Amniotic stem cell (primary cell): ENCODE measurements at places on chromosomes 1 and 21.

- DNase-seq: no peak
Observed at GRCh38 chr1:150006881-150007421, 3.6 kb downstream of the OTUD7B start.

- peak; percentile 15 for DNase-seq
Observed at GRCh38 chr1:175132436-175132835, 60.1 kb downstream of the KIAA0040 start.

GRCh38 chr1:97610102-97610501 lies 310.7 kb downstream of the DPYD start:
- no peak for DNase-seq

GRCh38 chr1:25343872-25344271 lies 5.7 kb downstream of the TMEM50A start:
- DNase-seq: no peak

GRCh38 chr1:231964241-231964640 lies 337.7 kb downstream of the DISC1 start:
- DNase-seq: no peak

- DNase-seq: no peak
Observed at GRCh38 chr1:201742476-201742875, 86.5 kb upstream of the IPO9 start.

DNA sequence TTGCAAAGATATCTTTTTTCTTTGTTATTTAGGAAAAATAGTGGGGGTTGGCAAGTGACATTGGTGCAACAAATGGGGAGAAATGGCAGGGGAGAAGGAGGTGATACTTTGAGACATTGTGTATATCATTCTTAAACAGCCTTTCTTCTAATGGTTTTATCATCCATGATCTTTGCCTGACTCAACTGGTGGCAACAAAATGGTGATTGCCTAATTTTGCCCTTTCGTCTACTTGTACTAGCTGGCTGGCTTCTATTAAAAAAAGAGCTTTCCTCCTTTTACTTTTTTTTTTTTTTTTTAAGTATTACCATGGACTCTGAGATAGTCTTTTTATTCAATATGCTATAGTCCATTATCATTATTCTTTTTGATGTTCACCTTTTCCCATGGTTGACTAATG lies 27.7 kb downstream of the DESI2 start:
- no peak for DNase-seq

- DNase-seq: no peak
Observed at GRCh38 chr1:44002606-44003157, 11.3 kb downstream of the CCDC24 start.

GRCh38 chr1:180116964-180117763 lies 37.5 kb upstream of the QSOX1 start:
- no peak for DNase-seq

DNA sequence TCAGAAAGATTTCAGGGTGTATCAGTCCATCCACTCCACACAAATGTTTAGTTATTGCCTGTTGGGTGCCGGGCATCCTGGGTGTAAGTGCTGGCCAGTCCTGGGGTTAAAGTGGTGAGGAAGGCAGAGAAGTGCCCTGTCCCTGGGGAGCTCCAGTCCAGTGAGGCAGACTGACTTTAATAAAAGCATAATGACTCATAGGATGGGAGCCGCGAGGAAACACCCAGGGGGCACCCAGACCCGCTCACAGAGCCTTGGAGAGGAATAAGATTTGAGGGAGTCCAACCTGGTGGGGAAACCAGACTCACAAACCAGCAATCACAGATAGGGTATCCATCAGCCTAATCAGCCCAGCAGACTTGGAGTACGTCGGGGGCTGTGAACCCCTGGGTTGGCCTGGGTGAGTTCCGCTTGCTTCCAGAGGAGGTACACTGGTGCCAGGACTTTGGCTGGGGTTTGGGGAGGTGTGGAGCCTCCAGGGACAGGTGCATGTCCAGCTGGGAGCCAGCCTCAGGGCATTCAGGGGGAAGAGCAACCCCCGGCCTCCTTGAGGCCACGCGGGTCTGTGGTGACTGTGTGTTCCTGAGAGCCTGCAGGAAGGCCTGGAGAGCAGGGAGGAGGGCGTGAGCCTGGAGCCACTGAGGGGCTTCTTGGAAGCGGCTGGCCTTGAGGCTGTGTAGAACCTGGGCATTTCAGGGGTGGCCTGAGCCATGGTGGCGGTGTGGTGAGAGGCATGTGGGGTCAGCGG lies 3.7 kb downstream of the PEAR1 start:
- peak; percentile 71 for DNase-seq

DNA sequence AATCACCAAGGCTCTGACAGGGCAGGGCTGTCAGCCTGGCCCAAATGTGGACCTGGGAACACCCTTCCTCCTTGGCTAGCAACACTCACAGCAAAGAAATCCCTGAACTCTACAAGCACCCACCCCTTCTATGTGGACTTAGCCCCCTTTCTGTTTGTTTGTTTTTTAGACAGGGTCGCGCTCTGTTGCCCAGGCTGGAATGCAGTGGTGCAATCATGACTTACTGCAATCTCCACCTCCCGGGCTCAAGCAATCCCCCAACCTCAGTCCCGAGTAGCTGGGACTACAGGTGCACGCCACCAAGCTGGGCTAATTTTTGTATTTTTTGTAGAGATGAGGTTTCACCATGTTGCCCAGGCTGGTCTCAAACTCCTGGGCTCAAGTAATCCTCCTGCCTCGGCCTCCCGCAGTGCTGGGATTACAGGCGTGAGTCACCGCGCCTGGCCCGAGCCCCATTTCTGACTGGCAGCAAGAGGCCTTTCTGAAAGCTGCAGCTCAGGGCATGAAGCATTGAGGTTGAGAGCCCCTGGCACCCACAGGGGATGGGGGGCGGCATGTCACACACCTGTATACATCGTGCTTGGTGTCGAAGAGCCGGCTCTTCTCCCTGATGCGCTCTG lies 16.2 kb downstream of the RIPK4 start:
- no peak for DNase-seq

- no peak for DNase-seq
Observed at GRCh38 chr1:234555390-234556024, 54.5 kb downstream of the IRF2BP2 start.

DNA sequence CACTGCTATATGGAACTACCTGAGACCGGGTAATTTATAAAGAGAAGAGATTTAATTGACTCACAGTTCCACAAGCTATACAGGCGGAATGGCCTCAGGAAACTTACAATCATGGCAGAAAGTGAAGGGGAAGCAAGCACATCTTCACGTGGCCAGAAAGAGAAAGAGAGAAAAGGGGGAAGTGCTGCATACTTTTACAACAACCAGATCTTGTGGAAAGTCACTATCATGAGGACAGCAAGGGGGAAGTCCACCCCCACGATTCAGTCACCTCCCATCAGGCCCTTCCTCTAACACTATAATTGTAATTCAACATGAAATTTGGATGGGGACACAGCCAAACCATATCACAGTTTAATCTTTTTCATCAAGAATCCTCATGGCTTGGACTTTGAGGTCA lies 339.2 kb upstream of the AJAP1 start:
- DNase-seq: no peak

DNA sequence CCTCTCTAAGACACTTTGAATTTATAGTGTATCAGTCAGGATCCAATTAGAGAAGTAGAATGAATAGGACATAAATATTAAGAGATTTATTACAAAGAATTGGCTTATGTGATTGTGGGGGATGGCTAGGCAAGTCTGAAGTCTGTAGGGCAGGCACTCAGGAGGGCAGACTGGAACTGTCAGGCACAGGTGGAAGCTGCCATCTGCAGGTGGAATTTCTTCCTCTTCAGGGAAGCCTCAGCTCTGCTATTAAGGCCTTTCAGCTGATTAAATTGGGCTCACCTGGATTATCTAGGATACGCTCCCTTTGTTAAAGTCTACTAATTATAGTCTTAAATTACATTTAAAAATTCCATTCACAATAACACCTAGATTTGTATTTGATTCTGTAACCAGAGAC lies 92.0 kb upstream of the HAO2 start:
- DNase-seq: no peak

GRCh38 chr21:42337830-42338728 lies 12.7 kb downstream of the TFF2 start:
- DNase-seq: no peak

DNA sequence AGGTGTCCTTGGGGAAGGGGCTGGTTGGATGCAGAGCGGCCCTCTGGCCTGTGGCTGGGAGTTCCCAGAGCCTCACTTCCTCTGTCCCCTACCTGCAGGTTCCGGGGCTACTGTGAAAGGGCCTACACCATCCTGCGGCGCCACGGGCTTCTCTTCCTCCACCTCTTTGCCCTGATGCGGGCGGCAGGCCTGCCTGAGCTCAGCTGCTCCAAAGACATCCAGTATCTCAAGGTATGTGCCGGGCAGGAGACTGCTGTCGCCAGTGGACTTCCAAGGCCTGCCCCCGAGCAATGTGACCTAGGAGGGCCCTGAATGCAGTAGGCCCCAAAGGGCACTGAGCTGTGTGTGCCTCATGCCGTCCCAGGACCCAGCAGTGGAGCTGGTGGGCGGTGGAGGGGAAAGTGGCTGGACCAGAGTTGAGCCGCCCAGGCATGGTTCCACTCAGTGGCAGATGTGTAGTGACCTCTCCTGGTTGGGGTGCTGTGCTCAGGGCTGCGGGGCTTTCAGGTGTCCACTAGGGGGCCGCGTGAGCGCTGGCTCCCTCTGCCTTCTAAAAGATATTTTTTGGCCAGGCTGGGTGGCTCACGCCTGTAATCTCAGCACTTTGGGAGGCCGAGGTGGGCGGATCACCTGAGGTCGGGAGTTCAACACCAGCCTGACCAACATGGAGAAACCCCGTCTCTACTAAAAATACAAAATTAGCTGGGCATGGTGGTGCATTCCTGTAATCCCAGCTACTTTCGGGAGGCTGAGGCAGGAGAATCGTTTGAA lies 73.4 kb downstream of the PIK3CD start:
- DNase-seq: no peak

- no peak for DNase-seq
Observed at GRCh38 chr1:41866285-41866684, 52.4 kb downstream of the HIVEP3 start.

GRCh38 chr1:154481053-154481452 lies 21.0 kb upstream of the TDRD10 start:
- DNase-seq: no peak

DNA sequence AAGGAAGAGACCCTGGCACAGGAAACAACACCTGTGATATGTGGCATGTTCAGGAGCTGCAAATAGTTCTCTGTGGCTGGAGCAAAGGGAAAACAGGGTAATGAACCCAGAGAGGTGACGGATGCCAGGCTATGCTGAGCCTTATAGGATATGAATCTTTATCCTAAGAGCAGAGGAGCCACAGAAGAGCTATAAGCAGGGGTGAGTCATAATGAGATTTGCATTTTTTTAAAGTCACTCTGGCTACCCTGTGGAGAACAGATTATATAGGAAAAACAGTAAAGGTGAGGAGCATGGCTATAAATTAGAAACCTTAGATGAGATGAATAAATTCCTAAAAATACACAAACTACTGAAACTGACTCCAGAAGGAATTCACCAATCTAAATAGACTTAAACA lies 12.8 kb upstream of the MPL start:
- DNase-seq: no peak

- no peak for DNase-seq
Observed at GRCh38 chr21:34887105-34887442, 162.0 kb downstream of the RUNX1 start.

DNA sequence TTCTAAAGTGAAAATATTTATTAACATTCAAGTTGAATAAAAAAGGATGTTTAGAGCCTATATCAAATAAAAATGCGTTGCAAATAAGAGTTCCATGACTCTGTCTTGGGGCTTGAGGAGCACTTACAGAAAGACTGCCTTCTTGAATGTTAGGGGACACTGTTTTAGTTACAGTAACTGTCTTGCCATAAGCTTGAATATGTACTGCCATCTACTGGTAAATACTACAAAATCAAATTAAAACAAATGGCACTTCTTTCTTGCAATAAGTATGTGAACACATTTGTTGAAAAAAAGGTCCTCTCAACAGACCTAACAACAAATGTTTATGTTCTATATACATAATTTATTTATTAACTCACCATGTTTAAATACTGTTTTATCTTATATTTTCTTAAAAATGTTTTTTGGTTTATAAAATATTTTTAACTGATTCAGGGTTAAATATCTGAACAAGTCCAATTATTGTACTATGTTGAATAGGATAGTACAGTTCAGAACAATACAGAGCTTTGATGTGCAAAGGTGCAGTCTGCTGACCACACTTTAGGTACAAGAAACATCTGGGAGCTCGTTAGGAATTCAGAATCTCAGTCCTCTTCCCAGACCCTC lies 199.5 kb downstream of the LRRIQ3 start:
- no peak for DNase-seq

GRCh38 chr1:238409191-238409850 lies 518.6 kb upstream of the ZP4 start:
- DNase-seq: peak; percentile 83

DNA sequence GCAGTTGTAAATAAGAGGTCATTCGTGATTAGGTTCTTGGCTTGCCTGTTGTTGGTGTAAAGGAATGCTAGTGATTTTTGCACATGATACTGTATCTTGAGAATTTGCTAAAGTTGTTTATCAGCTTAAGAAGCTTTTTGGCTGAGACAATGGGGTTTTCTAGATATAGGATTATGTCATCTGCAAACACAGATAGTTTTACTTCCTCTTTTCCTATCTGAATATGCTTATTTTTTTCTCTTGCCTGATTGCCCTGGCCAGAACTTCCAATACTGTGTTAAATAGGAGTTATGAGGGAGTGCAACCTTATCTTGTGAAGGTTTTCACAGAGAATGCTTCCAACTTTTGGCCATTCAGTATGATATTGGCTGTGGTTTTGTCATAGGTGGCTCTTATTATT lies 576.1 kb upstream of the RGS18 start:
- DNase-seq: no peak

DNA sequence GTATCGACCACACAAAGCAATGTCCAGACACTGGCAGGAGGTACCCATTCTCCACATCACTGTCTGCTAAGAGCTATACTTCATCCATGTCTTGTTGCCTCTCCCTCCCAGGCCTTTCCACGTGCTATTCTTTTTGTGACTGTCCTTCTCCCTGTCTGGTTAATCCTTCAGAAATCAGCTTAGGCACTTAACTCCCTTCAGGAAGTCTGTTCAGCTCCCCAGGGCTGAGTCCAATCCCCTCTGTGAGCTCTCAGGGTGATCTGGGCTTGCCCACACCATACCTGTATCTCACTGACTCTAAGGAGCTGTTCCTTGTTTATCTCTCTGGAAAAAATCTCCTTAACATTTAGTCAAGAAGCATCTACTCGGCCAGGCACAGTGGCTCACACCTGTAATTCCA lies 69.4 kb downstream of the NID1 start:
- DNase-seq: no peak

DNA sequence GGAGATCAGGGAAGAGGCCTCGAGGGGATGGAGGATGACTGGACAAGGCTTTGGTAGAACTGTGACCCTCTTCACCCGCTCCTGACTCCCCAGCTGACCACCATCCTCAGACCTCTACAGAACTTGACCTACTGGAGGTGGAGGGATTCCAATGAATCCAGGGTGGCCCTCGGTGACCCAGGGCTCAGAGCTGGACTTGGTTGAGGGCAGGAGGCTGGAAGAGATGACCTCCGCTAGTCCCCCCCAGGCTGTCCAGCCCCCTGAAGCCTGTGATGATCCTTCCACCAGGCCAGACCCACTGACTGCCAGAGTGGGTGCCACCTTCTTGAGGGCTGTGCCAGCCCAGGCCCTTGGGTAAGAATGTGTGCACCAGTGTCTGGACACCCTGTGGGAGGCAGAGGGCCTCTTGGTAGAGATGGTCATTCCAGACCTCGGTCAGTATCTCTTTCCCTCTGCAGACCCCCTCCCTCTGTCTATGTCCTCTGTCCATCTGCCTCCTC lies 44.9 kb downstream of the ATP1B1 start:
- DNase-seq: no peak

GRCh38 chr1:47433477-47434050 lies 4.3 kb upstream of the FOXD2 start:
- DNase-seq: no peak

- no peak for DNase-seq
Observed at GRCh38 chr1:211783897-211784296, 46.7 kb downstream of the LPGAT1 start.

- no peak for DNase-seq
Observed at GRCh38 chr1:244678697-244679096, 25.8 kb downstream of the DESI2 start.
